ENCODE measurements at places on chromosomes 6 and 20. TPM values are rescaled to one million over a fixed set of nuclear protein-coding genes. Genes with fewer than 3 reads are reported as not detected.

GRCh38 chr6:159914565-159914923, 23.8 kb downstream of the MAS1 start:
- no peak for DNase-seq

DNA sequence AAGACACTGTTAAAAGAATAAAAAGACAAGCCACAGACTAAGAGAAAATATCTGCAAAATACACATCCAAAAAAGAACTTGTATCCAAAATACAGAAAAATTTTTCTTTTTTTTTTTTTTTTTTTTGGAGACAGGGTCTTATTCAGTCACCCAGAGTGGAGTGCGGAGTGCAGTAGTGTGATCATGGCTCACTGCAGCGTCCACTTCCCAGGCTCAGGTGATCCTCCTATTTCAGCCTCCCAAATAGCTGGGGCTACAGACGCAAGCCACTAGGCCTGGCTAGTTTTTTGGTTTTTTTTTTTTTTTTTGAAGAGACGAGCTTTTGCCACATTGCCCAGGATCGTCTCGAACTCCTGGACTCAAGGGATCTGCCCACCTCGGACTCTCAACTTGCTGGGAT, 3.1 kb downstream of the ZUP1 start:
- no peak for DNase-seq

GRCh38 chr20:59042796-59043631, 428 bp upstream of the PRELID3B start:
- peak; percentile 96 for DNase-seq

Gene BNIP5
- 14.8 TPM for total RNA-seq

Gene PLEKHG1
- total RNA-seq: 26.4 TPM

Gene CENPB
- 68.3 TPM for total RNA-seq

- no peak for DNase-seq
These were observed 621.1 kb upstream of the ADGRB3 start for GRCh38 chr6:68013780-68014515.

DNA sequence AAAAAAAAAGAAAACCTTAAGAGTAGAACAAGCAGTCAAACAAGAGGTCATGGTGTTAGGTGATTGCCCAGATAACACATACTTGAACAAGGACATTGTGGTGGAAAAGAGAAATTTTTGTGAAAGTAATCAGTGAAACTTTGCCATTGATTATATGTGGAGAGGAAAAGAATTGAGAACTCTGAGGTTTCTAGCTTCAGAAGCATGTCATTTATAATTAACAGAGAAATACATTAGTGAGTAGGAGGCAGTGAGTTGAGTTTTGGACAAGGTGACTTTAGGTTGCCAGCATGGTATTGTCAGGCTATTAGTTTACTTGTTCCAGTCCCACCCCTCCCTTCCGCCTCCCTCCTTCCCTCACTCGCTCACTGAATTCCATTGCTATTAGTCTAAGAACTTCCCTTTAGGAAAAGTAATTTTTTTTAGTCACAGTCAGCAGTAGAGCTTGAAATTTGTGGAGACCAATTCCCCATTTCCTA, 17.2 kb downstream of the TAB2 start:
- peak; percentile 49 for DNase-seq

DNA sequence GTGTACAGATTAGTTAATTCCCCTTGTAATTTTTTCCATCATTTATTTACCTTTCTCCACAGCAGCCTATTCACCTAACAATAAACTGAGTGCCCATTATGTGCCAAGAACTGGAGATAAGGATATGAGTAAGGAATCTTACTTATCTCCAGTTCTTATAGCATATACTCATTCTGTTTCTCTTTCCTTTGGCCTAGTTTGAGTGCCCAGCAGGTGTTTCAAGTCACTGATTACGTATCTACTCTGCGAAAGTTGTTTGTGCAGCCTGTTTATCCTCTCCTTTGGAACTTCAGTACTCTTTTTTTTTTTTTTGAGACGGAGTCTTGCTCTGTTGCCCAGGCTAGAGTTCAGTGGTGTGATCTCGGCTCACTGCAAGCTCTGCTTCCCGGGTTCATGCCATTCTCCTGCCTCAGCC, 17.3 kb upstream of the POU5F1 start:
- DNase-seq: peak; percentile 80

Gene GABRR1
- total RNA-seq: not detected

DNA sequence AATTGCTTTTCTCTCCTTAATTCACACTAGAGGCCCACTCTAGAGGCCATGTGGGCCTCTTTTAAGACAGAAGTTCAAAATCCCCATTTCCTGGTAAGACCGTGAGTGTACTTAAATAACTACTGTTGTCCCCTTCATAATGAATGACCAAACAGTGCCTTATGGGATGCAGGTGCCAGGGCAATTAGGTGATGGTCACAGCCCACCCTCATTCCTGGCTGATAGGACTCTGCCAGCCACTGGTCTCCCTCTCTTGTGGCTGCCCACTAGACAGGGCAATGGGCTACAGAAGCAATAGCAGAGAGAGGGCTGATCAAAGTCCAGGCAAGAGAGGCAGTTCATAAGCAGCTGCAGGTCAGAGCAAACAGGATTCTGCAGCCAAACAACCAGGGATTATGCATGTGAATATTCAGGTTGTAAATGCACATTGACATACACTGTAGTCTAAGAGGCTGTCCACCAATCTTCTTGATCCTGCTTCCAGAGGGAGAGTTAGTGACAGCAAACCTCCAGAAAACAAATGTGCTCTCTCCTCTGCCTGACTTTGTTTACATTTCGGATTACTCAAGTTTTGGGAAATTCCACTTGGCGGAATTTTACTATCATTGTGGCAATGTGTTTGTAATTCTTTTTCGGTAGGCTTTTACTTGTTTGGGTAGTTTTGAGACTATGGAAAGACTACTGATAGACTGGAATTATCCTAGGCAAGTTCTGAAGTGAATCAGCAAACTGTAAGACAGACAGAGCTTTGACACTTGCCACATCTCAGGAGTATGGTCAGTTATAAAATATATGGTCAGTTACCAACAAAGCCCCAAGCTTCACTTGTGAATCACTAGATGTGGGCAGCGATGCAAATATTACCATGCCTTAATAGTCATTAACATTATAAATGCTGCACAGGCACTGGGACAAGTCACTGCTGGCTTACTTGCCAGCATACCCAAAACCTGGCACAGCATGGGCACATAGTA, 12.8 kb downstream of the PTPRK start:
- no peak for DNase-seq

Gene ARMC2
- 4.8 TPM for total RNA-seq

DNA sequence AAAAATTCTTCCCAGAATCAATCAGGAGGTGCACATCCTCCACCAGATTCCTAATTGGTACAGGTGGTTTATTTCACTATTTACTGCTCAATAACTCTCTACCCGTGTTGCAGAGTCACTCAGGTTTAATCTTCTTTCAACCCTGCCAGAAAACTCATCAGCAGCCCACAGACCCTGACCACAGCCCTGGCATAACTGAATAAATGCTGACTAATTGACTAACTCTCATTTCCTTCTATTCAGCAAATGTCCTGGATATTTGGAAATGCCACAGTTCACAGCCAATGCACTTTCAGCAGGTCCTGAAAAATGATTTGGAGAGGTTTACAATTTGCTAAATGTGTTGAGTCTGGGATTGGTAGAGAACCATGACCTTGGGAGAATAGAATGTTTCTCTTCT, 62.3 kb downstream of the TRMT6 start:
- DNase-seq: no peak

DNA sequence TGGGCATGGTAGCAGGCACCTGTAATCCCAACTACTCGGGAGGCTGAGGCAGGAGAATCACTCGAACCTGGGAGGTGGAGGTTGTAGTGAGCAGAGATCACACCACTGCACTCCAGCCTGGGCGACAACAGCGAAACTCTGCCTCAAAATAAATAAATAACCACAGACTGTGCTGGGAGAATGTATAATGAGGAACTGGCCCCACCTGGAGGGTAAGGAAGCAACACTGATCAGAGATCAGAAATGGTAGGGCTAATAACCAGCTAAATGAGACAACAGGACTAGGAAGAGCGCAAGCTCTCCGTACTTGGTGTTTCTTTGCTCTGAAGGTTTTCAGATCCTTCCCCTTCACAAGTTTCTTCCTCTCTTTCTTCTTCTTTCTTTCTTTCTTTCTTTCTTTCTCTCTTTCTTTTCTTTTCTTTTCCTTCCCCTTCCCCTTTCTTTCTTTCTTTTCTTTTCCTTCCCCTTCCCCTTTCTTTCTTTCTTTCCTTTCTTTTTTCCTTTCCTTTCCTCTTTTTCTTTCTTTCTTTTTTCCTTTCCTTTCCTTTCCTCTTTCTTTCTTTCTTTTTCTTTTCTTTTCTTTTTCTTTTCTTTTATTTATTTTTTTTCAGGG, 14.6 kb downstream of the CCM2L start:
- no peak for DNase-seq

DNA sequence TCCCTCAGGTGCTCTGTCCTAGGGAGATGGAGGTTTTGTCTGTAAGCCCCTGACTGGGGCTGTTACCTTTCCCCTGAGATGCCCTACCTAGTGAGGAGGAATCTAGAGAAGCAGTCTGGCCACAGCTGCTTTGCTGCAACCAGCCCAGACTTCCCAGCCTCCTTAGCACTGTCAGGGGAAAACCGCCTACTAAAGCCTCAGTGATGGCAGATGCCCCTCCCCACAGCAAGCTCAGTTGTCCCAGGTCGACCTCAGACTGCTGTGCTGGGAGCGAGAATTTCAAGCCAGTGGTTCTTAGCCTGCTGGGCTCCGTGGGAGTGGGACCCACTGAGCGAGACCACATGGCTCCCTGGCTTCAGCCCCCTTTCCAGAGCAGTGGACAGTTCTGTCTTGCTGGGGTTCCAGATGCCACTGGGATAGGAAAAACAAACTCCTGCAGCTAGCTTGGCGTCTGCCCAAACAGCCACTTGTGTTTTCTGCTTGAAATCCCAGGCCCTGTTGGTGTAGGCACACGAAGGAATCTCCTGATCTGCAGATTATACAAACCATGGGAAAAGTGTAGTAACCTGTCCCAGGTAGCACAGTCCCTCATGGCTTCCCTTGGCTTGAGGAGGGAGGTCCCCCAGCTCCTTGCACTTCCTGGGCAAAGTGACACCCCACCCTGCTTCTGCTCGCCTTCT, 146.4 kb upstream of the PROKR2 start:
- no peak for DNase-seq

DNA sequence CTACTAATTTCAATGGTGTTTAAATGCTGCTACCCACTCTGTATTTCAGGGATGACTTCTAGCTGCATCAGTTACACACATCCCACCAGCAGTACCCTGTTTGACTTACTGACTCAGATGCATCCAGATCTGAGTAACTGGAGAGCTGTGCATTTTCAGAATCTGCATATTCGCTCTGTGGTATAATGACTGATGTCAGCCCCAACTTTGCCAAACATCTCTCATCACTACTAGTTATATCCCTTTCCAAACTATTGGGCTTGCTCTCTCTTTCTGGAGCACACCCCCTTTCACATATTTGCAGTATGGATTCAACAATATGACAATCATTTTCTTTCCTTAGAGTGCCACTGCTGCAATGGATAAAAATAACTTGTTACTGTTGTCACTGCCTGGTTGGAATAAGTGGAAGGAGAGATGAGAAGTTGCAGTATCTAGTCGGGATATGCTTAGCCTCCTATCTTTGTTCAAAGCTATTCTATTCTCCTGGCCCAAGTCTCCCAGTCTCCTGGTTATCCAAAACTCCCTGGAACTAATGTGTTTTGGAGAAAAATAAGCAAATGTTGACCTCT, 3.3 kb upstream of the RSPO3 start:
- DNase-seq: no peak

- DNase-seq: no peak
These were observed 35.1 kb upstream of the IRAK1BP1 start for GRCh38 chr6:78832091-78832808.

GRCh38 chr20:17557675-17558006, 12.2 kb upstream of the DSTN start:
- peak; percentile 93 for DNase-seq

Gene RCAN2
- 19.1 TPM for total RNA-seq

GRCh38 chr20:19512886-19513677, 245.0 kb upstream of the RIN2 start:
- no peak for DNase-seq

Gene MOXD1
- total RNA-seq: 2.3 TPM

GRCh38 chr20:15364781-15365180, 1027.4 kb upstream of the FLRT3 start:
- no peak for DNase-seq

GRCh38 chr6:139253656-139254055, 38.1 kb downstream of the TXLNB start:
- no peak for DNase-seq

Gene LRRC73
- total RNA-seq: 1.0 TPM

Gene RNF144B
- total RNA-seq: 12.5 TPM

- DNase-seq: no peak
These were observed 886 bp downstream of the SDCBP2 start for GRCh38 chr20:1327827-1328679.

DNA sequence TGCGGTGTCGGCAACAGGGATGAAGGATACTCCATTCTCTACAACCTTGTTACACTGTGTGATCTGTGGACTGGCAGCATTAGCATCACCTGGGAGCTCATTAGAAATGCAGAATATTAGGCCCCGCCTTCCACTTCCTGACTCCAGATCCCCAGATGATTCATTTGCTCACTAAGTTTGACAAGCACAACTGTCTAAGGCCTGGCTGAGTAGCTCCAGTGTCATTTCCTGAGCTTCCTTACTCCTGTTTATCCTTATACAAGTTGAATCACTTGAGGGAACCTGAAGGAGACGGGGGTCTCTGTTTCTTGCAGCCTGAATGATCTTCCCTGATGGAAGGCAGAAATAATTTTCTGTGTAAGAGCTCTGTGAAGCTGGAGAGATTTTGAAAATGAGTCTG, 32.7 kb upstream of the PROKR2 start:
- no peak for DNase-seq

DNA sequence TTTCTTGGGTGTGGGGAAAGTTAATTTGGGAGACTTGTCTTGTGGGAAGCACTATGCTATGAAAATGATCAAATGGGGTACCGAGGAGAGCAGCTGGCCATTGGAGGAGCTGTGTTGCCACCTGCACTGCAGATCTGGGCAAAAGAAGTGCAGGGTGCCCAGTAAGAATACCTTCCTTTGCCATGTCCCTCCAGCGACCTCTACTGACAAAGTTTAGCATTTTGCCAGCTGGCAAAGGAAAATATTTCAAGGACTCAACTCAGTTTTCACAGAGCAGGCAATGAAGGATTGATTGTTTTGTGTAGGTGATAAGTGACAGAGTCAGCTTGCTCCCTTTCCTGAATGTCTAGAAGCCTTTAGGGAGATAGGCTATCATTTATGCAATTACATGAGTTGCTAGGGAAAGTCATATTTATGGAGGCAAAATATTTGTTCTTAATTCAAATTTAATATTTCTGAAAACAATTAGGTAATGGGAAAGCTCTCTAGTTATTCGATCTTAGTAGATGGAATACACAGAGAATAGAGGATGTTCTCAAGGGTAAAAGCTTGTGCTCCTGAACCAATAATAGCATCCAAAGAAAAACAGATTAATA, 118.4 kb downstream of the FARS2 start:
- DNase-seq: no peak

GRCh38 chr6:126054802-126055201, 68.5 kb downstream of the TRMT11 start:
- no peak for DNase-seq

- no peak for DNase-seq
These were observed 1.5 kb downstream of the PTPRT start for GRCh38 chr20:43188234-43188653.
